Activated CD4-positive, alpha-beta T cell treated with anti-CD3 and anti-CD28 coated beads for 36 hours (primary cell): ENCODE measurements at places on chromosomes 5 and 9. TPM values are rescaled to one million over a fixed set of nuclear protein-coding genes. Genes with fewer than 3 reads are reported as not detected.

The TMEFF1 gene
- 0.27 TPM for total RNA-seq

The ANKRD18A gene
- total RNA-seq: 6.4 TPM

The ZNF454 gene
- not detected for total RNA-seq

The IL4 gene
- total RNA-seq: 0.32 TPM

The ANKRD33B gene
- 4.9 TPM for total RNA-seq

The QRFP gene
- total RNA-seq: not detected

The HEMGN gene
- total RNA-seq: 1.5 TPM

The HMHB1 gene
- not detected for total RNA-seq

The PRUNE2 gene
- 0.57 TPM for total RNA-seq
